Activated CD4-positive, alpha-beta T cell treated with anti-CD3 and anti-CD28 coated beads for 1 hour (primary cell): ENCODE measurements at places on chromosomes 5 and 9.

DNA sequence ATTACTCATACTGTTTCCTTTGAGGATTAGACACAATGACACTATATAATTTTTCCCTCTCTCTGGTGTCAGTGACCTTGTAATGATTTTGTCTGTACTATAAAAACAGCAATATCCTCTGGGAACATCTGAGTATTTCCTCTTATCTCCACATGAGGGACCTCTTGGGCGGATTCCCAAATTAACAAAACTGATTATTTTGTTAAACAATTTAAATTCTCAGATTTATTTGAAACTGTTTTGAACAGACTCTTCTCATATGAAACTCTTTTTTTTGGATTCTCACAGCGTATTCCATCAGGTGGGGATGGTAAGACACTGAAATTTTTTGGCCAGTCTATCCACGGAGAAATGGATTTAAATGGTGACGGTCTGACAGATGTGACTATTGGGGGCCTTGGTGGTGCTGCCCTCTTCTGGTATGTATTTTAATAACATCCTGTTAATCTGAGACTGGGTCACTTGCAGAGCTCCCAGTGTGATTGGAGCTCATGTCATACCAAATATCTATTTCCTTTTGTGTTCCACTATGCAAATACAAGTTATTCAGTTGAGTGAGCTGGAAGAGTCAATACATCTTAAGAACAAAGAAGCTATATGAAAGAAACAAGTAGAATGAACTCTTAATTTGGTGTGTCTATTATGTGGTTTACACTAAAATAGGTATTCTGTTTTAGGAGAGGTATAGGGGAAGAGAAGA lies 73.8 kb upstream of the ITGA2 start:
- peak; percentile 12 for DNase-seq

- DNase-seq: no peak
Measured at GRCh38 chr5:147712019-147712418, 70.5 kb downstream of the JAKMIP2 start.

- no peak for DNase-seq
Measured at GRCh38 chr5:150576449-150576949, 64.0 kb upstream of the SYNPO start.

DNA sequence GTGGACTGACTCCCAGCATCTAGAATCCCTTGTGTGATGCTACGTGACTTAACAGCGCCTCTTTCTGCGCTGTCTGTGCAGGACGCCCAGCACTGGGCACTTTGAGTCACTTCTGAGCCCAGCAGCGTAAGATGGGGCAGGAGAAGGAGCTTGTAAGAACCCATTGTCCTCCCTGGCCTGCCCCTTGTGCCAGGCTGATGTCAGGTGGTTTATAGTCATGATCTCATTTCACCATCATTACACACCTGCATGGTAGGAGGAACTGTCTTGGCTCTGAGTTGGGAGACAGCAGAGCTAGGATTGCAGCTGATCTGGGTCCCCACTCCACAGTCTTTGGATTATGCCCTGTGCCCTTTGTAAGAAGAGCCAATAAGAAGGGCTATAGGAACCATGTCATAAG lies 12.2 kb downstream of the ERGIC1 start:
- DNase-seq: no peak

GRCh38 chr9:38432922-38433510 lies 8.8 kb upstream of the IGFBPL1 start:
- no peak for DNase-seq

- DNase-seq: no peak
Measured at GRCh38 chr9:96168882-96169281, 133.1 kb downstream of the HSD17B3 start.

DNA sequence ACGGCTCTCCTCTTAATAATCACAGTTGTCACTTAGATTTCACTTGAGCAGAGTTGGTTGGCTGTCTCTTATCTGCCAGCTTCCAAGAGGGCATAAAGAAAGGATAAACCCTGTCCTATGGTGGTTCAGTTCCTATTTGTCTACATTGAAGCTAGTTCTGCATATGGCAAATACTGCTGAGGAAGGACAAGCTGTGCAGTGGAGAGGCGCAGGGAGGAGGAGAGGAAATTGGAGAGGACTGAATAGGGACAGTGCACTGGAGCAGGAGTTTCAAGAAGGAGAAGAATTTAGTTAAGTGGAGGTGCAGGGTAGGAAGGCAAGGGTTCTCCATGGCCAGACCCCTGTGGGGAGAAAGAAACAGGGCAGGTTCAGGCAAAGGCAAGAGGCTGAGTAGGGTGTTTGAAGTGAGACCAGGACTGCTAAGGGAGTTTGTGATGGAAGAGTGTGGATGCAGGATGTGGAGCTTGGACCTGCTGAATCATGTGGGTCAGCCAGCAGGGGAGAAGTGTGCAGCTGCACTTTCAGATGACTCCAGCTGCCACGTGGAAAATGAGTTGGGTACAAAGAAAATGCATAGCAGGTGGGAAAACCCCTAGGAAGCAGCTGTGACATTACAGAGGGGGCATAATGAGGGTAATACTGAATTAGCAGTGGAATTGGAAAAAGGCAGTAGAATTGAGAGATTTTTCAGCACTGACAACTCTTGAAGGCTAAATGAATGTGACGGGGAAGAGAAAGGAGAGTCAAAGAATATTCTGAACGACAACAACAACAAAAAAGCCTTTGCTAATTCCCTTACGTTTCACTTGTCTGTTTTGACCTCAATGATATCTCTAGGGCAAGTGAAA lies 66.8 kb downstream of the MAMDC2 start:
- DNase-seq: no peak

DNA sequence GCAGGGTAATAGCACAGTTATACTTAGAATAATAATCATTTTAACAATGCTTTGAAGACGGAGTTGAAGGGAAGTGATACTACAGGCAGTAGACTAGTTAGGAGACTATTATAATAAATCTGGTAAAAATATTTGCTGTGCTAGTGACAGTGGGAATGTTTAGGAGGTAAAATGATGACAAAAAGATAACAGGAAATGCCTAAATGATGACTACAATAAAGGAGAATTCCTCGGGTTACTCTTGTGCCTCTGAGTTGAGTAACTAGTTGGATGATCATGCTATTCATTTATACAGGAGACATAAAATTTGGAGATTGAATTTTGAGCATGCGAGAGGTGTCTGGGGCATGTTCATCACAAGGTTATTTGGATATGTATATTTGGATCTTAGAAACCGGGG lies 32.2 kb upstream of the PAM start:
- no peak for DNase-seq

DNA sequence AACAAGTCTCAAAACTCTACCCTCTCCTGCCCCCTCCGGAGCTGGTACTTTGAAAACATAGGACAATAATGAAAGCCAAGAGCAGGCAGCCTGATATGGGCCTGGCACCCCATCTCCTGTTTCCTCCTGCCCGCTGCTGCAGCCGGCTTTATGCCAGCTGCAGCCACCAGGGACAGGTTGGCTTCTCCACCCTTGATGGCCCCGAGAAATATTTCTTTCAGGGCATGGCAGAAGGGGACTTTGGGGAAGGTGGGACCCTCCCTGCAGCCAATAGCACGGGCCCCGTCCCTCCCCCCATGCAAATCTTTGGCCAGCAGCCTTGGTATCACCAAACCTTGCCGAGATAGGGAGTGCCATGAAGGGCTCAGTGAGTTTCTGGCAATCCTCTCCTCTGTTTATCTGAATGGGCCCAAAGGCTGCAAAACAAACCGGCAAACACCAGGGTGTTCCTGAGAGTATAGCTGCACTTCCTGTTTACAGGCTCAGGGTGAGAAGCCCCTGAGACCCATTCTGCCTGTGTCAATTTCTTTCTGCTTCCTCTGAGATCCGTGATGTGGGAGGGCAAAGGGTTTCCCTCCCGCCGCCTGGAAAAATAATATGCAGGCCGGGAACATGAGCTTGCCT lies 73.4 kb upstream of the BOD1 start:
- DNase-seq: no peak

DNA sequence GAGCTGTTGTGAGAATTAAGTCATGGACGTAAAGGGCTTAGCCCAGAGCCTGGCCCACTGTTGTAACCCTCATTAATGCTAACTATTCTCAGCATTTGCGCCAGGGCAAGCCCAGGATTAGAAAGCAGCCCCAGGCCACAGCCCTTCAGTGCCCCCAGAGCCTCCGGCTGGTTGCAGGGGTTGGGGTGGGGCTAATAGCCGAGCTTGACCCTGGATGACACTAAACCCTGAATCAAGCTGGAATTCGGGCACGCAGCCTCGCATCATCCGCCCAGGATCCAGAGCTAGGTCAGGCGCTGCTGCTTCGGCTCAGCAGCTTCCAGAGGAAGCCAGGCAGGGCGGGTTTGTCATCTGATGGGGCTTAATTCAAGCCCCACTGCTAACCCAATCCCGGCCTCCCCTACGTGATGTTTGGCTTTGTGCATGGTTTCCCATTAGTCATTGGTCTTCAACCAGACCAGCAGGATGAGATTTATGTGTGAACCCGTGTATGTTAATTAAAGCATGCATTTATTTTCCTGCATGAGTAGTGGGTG lies 1.2 kb upstream of the MEGF9 start:
- DNase-seq: no peak

GRCh38 chr9:137299203-137299565 lies 2.9 kb downstream of the NRARP start:
- no peak for DNase-seq

GRCh38 chr9:84996029-84996428 lies 326.5 kb downstream of the NTRK2 start:
- no peak for DNase-seq

- no peak for DNase-seq
Measured at GRCh38 chr5:83343299-83343698, 128.2 kb upstream of the VCAN start.

DNA sequence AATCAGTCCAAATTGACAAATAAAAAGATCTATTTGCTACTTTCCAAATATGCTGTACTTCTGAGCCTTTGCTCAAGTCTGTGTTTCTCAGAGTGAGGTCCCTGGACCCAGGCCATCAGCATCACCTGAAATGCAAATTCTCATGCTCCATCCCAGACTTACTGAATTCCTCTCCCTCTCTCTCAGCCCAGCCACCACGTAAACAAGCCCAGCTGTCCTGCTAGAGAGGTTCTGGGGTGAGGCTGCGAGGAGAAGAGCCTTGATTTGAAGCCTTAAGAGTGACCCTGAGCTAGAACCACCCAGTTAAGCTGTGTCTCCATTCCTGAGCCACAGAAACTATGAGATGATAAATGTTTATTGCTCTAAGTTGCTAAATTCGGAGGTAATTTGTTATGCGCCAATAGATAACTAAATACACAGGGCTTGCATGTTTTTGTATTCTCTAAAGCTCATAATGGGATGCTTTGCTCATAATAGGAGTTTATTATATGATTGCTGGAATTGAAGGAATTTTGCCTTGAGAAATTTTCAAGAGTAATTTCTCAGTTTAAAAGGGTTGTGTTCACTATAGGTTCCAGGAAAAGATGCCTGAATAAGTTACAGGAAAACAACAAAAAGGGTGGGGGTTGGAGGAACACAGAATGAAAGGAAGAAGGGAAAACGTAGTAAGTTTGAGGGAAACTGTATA lies 98.9 kb upstream of the SPATA31D4 start:
- no peak for DNase-seq

DNA sequence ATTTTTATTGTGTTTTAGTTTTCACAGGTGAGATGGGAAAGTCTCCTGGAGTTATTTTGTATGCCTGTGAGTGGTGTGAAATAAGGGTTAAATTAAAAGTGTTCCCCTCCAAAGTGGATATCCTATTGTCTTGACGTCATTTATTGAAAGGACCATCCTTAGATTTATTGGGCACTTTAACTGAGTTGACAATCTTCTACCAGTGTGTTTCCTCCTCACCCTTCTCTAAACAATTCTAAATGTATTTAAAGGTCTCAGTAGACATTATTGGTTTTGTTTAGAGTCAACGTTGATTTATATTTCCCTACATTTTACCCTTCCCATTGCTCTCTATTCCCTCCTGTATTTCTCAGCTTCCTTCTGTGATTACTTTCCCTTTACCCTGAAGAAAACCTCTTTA lies 40.8 kb downstream of the PRRC1 start:
- DNase-seq: no peak

DNA sequence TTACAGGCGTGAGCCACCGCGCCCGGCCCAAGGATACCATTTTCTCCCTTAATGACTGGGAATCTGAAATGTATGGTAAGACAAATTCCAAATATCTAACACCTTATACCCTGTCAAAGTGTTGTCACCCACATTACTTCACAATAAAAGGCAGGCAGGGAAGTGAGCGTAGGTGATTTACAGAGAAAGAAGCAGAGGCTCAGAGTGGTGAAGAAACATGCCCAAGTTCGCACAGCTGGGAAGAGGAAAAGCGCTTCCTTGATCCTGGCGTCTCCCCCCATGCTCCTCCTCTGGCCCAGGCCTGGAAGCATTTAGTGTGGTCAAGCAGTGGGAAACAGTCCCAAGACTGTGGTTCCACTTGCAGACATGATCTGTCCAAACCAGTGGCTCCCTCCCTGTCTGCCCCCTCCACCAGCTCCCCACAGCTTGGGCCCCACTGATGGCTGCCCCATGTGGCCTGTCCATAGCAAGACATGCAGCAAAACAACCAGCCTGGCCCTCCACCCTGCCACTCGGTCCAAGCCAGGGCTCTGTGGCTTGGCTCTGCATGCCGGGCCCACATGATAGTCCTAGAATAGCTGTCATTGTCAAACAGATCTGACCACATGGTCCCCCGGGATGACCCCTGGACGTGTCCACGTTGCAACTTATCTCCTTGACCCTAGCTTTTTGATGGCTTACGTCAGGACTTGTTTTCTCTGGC lies 107.2 kb downstream of the TTLL11 start:
- no peak for DNase-seq

DNA sequence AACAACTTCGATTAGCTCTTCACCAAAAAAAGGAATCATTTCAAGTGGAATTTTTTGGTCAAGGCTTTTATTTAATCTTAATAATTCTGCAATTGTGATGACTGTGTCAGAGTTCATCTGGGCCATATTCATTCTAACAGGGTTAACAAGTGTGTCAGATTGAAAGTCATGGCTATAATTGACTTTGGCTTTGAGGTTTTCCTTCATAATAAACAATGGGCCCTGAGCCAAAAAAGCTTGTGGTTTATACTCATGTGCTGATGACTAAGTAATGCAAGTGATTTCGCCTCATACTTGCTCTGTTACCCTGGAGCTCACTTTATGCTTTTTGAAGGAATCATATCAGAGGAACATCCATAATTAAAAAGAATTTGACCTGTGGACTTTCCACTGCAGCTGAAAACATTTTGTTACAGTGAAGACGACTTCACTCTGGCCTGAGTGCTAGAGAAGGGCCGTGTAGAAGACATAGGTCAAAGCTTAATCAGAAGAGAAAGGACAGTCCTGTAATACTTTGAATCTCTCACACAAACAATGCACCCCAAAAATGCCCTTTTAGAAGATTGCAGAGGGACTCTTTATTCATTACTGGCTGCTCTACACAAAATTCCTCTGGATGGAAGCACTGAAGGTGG lies 101.7 kb downstream of the GDNF start:
- no peak for DNase-seq

- DNase-seq: no peak
Measured at GRCh38 chr9:136059851-136060670, 35.0 kb downstream of the NACC2 start.

- DNase-seq: no peak
Measured at GRCh38 chr5:133242221-133242835, 190.5 kb downstream of the HSPA4 start.

GRCh38 chr9:127658428-127658827 lies 46.4 kb downstream of the STXBP1 start:
- no peak for DNase-seq

- DNase-seq: no peak
Measured at GRCh38 chr5:8366266-8366665, 497.3 kb downstream of the MTRR start.
